ENCODE measurements at places on chromosomes 12 and 14.

DNA sequence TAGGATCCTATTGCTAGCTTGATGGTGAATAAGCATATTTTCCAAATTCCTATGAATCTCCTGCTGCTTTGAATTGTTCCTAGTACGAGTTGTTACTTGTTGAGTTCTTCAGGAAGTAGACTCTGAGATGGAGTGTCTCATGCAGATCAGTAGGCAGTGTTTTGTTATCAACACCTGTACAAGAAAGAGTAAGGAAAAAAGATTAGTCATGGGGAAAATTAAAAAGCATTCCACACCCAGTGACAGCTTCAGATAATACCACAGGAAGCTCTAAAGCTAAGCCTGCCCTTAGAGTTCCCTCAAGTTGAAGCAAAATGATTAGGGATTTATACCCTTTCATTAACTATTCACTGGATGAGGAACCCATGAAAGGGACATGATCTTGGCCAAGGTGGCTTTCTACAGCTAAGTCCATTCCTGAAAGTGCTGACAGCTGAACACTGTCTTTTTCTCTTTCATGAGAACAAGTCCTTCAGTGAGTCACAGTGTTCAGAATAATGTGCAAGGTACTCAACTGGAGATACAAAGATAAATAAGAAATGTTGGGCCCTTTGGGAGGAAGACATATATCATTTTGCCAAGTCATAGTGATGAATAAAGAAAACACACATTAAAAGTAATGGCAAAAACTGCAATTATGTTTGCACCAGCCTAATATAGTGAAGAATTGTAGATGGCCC lies 49.1 kb downstream of the CCER1 start:
- no peak for DNase-seq

DNA sequence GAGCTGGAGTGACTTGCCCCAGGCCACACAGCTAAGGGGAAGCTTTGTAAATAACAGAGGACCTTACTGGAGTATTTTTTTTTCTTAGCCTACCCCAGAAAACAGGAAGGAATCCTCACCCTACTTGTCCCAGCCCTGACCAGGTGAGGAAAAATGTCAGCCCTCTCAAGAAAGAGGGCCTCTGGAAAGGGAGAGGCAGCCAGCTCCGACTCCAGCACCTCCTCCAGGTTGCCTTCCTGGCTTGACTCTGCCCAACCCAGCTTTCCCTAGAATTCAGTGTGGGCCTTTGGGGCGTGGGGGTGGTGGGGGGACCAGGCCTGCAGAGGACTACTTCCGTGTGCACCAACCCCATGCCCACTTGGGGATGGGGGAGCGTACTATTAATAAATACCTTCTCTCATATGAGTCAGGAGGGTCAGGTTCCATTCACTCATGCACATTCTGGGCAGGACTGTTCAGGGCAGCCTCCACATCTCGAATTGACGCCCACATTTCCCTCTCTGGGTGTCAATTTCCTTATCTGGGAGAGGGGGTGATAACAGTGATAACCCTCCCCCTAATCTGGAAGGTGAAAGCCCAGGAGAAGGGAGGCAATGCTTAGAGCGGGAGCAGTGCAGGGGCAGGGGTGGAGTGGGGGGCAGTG lies 5.2 kb downstream of the RHOF start:
- DNase-seq, result no peak

DNA sequence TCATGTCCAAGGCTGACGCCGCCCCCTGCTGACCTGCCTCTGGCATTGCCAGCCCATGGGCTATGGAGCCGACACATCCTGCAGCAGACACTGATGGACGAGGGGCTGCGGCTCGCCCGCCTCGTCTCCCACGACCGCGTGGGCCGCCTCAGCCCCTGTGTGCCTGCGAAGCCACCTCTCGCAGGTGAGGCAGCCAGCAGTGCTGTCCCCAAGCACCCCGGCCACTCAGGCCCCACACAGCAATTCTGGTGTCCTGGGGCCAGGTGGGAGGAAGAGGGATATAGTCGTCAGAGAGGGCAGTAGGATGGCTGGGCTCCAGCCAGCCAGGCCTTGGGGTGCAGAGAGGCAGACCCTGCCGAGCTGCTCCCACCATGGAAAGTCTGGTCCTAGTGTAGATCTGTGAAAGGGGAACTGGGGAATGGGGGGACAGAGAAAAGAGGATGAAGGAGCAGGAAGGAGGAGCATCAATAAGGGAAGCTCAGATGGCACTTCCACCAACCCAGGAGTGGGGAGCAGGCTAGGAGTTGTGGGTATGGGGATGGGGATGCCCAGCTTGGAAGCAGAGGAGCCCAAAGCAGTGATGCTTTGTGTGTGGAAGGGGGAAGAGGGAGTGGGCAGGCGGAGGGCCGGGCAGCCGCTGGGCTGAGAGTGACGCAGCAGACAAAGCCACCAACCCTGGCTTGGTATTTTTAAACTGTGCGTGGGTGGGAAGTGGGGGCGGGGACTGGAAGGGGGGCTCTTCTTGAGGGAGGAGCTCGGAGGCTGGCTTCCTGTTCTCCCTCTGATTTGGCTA lies 4.7 kb downstream of the NAB2 start:
- no peak for DNase-seq

GRCh38 chr14:61644834-61645233 lies 50.5 kb upstream of the HIF1A start:
- peak; percentile 84 for DNase-seq

GRCh38 chr12:112881602-112882001 lies 25.2 kb upstream of the OAS1 start:
- DNase-seq, result no peak

DNA sequence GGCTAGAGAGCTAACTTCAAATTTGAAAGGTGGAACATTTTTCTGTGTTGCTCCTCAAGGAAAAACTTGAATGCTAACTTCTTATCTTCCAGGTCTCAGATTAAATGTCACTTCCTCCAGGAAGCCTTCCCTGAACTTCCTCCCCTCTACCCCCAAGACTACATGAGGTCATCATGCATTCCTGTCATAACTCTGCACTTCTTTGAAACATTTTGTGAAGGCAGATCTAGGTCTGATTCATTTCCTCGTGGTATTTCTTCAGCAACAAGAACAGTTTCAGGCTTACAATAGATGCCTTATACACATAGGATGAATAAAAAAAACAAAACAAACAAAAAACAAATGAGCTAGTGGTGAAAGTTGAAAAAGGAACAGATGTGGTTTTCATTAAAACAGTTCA lies 97.1 kb upstream of the SRRM4 start:
- DNase-seq, result no peak

DNA sequence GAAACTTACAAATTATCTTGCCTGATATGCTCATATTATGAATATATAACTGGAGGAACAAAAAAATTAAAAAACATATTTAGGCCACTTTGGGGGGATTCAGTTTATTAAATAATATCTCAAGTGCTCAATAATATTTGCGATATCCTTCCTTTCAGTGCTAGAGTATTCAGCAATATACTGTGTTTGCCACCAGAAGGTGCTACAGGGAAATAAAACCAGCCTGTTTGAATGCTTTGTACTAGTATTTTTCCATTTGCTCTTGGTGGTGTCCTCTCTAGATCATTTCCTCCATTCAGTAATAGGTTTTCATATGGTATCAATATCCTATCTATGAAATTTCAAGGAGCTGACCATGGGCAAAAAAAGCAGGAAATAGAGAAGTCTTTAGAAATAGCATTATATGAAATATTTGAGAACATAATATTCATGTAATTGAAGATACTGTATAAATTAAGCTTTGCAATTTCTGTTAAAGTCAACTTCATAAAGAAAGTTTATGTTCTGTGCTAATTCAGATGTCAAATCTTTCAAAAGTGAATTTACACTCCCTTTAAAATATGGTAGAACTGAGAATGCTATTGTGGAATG lies 106.2 kb upstream of the NAV3 start:
- DNase-seq, result peak; percentile 53

- DNase-seq, result no peak
These were observed 3.9 kb downstream of the TAOK3 start for GRCh38 chr12:118368821-118369220.

DNA sequence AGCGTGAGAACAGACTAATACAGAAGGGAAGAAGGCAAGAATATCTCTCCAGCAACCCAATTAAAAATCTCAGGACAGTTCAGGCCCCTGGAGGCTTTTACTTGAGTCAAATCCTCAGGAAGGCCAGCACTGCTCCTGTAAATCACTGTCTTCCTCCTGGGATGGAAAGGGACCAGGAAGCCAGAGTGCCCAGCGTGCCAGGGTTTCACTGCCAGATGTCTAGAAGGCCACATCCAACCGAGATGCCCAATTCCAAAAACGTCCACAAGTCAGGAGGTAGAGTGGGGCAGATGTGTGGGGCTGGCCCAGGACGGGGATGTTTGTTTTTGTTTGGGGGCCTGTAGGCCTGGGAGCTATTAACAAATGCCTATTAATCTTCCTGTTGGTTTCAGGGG lies 332.0 kb downstream of the MED13L start:
- DNase-seq, result no peak

DNA sequence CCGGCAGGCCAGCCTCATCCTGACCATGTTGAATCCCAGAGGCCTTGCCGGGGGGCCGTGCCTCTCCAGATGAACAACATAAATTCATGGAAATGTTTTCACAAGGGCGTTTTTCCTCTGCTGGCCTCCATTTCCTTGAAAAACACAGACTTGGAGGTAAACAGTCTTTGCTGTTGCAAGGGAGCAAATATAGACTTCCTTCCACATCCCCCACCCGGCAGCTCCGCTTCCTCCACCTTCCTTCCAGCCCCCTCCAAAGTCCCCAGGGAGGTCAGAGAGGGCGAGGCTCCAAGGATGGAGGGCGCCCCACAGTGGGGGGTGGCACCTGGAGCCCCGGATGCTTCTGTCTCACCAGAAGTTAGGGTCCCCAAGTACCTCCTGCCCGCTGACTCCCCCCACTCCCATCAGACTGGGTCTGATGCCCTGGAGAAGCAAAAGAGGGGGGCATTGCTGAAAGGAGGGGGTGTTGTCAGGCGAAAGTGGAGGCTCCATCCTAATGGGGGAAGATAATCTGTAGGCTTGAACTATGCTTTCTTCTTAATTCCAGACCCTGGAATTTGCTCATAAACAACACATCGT lies 31.1 kb downstream of the CALM1 start:
- DNase-seq, result no peak
